T-cell (primary cell): ENCODE measurements at places on chromosomes 5 and 9.

GRCh38 chr5:149453618-149454415 lies 74.7 kb upstream of the IL17B start:
- DNase-seq, result no peak

DNA sequence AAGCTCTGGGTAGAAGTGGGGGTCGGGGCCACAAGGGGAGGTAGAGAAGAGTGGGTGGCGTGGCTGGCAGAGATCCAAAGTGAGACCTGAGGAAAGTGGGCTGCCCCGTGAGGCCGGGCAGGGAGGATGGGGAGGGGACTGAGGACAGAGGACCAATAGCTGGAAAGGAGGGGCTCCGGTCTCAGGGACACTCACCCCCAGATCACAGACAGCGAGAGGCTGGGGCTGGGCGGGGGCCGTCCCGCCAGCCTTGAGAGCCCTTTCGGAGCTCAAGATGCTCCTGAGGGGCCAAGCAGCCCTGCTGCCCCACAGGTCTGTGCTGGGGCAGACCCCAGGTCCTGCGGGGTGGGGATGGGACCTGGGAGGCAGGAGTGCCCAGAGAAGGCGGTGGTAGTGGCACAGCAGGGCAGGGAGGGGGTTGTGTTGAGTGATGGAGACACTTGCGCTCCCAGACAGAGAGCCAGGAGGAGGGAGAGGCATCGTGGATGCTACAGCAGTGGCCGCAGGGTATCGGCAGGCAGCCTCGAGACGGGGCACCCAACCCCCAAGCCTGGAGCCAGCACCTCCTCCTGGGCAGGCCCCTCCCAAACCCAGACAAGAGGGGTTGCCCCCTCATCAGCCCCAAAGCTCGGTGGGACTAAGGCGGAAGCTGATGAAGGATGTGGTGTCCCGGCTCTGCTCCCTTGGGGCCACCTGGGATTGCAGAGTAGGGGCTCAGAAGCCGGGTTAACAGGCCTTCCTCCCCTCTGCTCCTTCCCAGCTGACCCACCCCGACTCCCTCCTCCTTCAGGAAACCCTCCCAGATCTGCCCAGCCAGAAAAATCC lies 3.4 kb downstream of the SARDH start:
- no peak for DNase-seq

- no peak for DNase-seq
Measured at GRCh38 chr5:62385131-62385530, 18.6 kb downstream of the DIMT1 start.

DNA sequence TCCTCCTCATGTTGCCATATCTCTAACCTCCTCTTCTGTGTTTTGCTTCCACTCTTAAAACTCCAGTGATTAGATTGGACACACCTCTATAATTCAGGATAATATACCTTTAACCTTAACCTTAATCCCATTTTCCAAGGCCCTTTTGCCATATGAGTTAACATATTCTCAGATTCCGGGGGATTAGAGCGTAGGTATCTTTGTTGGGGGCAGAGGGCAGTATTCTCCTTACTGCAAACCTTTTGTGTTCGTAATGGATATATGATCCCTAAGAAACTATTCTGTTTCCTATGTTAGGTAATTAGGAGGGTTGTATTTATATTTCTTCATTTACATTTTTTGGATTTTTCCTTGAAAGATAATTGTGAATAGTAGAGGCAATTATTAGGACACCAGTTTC lies 99.5 kb downstream of the VPS13A start:
- no peak for DNase-seq
